ENCODE measurements at places on chromosomes 6 and 20. TPM values are rescaled to one million over a fixed set of nuclear protein-coding genes. Genes with fewer than 3 reads are reported as not detected.

GRCh38 chr6:157629220-157629619 lies 193.8 kb upstream of the SNX9 start:
- no peak for DNase-seq

Gene TFAP2C
- total RNA-seq, result 7.5 TPM

Gene RSPO3
- 0.42 TPM for total RNA-seq

GRCh38 chr6:139323511-139324300 lies 31.9 kb upstream of the TXLNB start:
- DNase-seq, result peak; percentile 87

DNA sequence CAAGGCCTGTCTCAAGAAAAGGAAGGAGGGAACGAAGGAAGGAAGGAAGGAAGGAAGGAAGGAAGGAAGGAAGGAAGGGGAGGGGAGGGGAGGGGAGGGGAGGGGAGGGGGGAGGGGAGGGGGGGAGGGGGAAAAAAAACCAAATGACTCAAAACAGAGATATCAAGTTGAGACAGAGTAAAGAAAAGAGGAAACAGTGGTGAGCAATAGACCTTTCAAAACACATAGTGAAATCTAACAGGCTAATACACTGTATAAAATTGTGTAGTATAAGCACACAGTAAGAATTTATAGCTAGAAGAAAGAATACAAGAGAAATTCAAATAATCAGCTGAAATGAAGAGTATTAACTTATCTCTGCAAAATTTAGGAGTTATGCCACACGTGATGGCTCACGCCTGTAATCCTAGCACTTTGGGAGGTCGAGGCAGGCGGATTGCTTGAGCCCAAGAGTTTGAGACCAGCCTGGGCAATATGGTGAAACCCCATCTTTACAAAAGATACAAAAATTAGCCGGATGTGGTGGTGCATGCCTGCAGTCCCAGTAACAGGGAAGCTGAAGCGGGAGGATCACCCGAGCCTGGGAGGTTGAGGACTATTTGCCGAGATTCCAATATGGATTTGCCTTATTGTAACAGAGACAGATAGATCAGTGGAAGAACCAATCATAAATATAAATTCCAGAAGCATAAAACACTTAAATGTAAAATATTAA lies 123.2 kb downstream of the PRND start:
- DNase-seq, result no peak

GRCh38 chr6:106608080-106608668 lies 21.1 kb downstream of the RTN4IP1 start:
- DNase-seq, result peak; percentile 79

GRCh38 chr6:30263734-30264133 lies 50.5 kb upstream of the TRIM26 start:
- peak; percentile 98 for DNase-seq

GRCh38 chr6:56361812-56362211 lies 114.4 kb upstream of the COL21A1 start:
- peak; percentile 57 for DNase-seq

Gene PHACTR2
- 21.3 TPM for total RNA-seq

DNA sequence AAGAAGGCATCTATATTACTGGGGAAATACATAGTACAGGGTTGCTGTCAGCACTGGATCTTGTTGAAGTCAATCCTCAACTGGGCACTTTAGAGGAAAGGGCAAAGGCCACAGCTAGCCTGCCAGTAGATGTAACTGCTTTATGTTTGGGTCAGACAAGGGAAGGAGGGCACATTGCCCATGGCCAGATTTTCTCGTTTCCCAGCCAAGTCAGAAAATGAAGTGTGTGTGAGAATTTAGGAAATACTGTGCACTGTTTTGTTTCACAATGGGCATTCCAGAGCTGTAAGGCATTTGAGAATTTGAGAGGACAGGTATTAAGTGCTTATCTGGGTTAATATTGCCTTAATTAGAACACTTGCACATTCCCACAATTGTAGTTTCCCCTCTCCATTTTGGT lies 183.9 kb upstream of the MCHR2 start:
- peak; percentile 27 for DNase-seq

DNA sequence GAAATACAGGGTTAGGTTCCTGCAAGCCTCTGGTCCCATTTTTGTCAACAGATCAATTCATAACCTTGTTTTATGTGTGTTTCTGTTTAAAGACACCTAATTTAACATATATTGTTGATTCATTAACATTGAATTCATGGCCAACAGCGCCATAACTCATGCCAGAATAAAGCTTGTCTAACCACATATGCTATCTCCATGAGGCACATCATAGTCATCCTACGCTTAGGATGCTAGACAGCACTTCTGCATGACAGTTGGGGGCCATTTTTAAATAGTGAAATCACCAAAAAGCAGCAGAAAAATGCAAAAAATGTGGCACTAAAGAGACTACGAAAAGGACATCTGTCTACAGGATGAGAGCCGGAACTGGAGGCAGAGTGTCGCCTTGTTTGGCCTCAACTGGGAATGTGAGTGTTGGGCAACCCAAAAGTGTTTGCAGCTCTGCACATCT lies 37.9 kb downstream of the TRAM2 start:
- peak; percentile 74 for DNase-seq

DNA sequence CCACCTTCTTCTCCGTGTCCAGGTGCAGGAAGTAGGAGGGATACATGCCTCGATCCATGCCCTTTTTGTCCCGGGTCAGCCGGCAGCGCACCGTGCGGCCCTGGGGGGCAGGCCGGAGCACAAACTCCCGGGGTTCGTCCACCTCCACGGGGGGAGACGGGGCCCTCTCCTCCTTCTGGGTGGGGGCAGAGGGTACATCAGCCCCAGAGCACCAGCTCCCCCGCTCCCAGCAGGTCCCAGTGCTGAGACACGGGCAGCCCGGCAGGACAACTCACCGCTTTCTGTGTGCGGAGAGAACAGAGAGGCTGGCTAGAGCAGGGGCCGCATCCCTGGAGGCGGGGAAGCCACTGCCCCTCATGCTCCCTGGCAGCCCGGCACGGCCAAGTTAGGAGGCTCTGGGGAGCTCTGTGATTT lies 6.7 kb downstream of the TULP1 start:
- DNase-seq, result no peak

GRCh38 chr20:53903652-53903987 lies 166.8 kb downstream of the BCAS1 start:
- no peak for DNase-seq

GRCh38 chr20:32638848-32639247 lies 34.9 kb downstream of the C20orf203 start:
- peak; percentile 51 for DNase-seq

GRCh38 chr6:108074359-108075144 lies at the start of gene OSTM1:
Gene OSTM1, minus strand, starts transcription at chr6:108074741. Its CDS starts 90 bp downstream, at chr6:108074651.
- peak; percentile 87 for DNase-seq

DNA sequence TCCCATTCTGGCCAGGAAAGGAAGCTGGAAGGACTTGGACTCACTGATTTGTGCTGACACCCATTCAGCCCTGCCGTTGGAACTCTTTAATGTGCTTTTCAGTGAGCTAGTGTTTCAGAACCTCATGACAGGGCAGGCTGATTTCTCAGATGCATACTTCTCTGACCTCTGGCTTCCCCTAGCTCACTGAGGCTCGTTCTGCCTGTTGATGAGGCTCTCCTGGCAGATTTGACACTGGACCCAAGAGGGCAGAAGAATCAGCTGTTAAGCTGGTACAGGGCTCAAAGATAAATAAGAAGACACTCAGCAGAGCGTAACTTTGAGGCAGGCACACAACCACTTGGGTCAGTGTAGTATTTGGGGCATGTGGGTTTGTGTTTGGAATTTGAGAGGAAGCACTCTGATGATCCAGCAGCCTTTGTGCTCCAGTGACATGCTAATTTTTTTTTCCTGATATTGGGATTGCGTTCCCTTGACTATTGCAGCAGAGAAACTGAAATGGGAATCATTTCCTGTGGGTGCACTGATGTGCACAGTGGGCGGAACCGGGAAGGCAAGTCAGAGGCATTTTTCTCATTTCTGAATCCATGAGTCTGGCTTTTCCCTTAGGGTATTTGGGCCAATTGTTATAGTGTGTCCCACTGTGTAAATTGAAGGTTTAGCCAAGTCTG lies 80.2 kb downstream of the CARMIL1 start:
- peak; percentile 87 for DNase-seq

GRCh38 chr6:158158123-158158522 lies 9.9 kb downstream of the SERAC1 start:
- DNase-seq, result no peak

Gene MRPL14
- 111 TPM for total RNA-seq

DNA sequence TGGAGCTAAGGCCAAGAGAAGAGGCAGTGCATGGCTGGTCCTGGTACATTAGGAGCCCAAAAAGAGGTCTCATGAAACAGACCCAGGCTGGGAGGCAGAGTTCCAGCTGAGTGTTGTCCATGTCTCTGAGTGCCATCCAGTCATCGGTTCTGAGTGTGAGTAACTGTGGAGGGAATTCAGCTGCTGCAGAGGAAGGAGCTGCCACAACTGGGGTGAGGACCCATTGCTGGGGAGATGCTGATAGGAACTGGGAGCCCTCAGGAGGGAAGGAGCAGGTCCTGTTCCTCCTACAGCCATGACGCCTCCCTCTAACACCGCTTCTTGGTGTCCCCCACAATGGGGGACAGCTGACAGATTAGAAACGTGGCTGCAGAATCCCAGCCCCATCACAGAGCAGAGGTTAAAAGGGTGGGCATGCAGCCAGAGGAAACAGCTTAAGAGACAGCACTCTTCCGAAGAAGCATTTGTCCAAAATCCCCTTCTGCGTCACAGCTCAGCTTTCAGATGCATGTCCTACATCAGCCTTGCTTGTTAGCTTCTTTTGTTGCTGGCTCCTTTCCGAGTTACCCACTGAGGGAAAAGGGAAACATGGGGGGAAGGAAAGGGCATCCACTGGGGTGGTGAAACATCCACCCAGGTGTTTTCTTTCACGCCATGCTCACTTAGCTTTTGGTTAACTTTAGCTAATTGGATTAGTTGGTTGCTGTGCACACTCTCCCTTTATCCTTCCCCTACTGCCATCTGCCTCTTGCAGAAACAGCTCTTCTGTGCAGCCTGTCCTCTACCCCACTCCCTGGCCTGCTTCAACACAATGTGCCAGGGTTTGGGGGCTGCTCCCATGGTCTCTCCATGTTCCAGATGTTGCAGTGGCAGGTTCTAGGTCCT lies 239.2 kb downstream of the SYNDIG1 start:
- no peak for DNase-seq

DNA sequence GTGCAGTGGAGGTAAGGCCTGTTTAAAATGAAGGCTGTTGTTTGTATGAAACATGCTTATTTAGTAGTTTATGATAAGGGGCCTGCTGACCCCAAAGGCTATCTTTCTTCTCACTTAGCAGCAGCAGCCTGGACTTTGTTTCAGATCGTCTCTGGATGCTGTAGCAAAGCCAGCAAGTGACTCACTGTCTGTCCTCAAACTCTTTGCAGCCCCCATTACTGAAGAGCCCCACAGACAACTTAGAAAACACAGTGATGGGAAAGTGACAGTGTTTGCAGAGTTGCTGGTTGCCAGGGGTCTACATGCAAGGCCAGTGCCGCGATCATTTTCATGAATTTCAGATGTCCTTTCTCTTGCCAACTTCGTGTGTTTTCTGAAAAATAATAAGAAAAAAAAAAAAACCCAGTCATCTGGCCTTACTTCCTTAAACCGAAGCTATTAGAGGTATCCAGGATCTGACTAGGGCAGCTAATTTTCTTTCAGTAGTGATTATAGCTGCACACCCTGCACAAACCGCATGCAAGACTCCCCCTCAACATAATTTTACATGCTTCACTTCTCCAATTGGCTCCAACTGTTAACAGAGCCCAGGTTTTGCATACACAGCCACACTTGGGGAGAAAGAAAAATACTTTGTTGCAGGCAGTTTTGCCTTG lies 11.6 kb upstream of the F13A1 start:
- DNase-seq, result no peak

DNA sequence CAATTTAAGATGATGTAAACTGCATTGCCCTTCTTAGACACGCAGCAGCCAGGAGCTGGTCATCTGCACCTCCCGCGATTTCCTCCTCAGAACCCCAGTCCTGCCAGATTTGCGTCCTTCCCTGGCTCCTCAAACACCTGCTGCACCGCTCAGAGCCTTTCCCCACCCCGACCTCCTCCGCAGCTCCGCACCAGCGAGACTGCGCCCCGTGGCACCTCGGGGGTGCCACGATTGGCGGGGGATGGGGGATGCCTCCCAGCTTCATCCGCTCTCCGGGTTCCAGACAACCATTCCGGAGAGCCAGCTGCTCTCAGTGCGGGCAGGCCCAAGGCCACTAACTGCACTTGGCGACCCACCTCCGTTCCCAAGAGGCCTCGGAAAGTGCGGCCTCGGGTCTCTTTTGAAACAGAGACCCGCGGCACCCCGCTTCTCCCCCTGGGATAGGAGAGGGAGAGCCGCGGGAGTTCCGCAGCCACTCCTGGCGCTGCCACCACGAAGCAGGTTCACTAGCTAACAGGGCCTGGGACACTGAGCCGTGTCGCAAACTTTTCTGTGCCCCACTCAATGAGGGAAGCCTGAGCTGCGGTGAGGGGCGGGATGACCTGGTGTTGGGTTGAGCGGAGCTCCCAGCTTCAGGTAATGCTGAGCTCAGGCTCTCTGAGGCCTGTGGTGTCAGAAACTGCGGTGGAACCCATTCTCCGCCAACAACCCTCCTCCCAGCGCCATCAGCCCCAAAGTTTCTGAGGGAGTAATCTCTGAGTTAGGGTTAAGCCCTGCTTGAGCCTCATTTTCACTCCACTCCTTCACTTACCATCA lies 7.3 kb upstream of the TFAP2A start:
- DNase-seq, result no peak

DNA sequence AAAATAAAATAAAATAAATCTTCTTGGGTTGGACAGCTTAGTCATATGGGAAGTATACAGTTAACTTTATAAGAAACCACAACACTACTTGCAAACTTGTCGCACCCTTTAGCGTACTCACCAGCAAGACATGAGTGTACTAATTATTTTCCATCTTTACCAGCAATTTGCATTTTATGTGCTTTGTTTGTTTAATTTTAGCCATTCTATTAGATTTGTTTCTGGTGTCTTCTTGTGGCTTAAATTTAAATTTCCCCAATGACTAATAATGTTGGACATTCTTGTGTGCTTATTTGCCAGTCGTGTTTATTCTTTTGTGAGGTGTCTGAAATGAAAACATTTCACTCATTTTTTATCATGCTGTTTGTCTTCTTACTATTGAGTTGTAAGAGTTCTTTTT lies 1172.2 kb upstream of the CITED2 start:
- peak; percentile 96 for DNase-seq

DNA sequence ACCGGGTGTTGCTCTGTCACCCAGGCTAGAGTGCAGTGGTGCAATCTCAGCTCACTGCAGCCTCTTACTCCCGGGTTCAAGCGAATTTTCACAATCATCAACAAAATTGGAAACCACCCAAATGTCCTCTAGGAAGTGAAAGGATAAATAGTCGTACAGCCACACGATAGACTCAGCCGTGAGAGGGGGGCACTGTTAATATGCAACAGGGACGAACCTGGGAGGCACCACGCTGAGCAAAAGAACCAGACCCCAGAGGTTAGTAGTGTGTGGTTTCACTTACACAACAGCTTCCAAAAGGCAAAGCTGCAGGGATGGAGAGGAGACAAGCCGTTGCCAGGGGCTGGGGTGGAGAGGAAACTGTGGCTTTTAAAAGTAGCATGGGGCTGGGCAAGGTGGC lies 30.1 kb upstream of the NTSR1 start:
- DNase-seq, result no peak

Data from M059J (cell line).